ENCODE measurements at places on chromosomes 1 and 21. TPM values are rescaled to one million over a fixed set of nuclear protein-coding genes. Genes with fewer than 3 reads are reported as not detected.

DNA sequence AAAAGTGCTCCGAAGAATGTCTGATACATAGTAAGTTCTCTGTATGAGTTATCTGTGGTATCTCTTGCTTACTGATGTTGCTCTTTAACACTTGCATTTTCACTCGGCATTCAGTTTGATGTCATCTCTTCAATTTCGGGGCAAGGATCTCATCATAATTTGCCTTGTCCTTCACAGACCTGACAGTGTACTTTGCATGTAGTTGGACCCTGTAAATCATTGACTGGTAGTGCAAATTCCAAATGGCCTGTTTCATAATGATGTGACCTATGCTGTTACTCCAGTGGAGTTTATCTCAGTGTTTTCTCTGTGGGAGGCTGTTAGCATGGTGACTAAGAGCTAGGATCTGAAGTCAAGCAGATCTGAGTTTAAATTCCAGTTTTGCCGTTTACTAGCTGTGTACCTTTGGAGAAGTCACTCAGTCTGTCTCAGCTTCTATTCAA is 34.2 kb upstream of the ABCD3 start:
- DNase-seq: no peak

DNA sequence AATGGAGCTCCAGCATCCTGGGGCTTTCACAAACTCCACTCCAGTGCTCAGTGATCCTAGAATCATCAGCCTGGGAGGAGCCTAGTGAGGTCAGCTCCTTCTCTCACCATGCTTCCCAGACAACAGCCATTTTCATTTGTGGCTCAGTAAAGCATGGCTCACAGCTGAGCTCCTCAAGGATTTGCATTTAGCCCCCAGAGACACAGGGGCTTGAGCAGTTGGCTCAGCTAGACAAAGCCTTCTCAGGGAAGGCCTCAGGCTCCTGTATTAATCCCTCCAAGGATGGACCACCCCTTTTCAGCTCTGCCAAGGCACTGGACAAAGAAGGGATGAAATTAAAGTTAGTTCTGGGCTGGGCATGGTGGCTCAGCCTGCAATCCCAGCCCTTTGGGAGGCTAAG is 39.5 kb downstream of the ERI3 start:
- DNase-seq: no peak

OR2L2 gene
- not detected for total RNA-seq

- DNase-seq: no peak
These were observed 93.1 kb downstream of the OSBPL9 start for GRCh38 chr1:51709951-51710350.

DNA sequence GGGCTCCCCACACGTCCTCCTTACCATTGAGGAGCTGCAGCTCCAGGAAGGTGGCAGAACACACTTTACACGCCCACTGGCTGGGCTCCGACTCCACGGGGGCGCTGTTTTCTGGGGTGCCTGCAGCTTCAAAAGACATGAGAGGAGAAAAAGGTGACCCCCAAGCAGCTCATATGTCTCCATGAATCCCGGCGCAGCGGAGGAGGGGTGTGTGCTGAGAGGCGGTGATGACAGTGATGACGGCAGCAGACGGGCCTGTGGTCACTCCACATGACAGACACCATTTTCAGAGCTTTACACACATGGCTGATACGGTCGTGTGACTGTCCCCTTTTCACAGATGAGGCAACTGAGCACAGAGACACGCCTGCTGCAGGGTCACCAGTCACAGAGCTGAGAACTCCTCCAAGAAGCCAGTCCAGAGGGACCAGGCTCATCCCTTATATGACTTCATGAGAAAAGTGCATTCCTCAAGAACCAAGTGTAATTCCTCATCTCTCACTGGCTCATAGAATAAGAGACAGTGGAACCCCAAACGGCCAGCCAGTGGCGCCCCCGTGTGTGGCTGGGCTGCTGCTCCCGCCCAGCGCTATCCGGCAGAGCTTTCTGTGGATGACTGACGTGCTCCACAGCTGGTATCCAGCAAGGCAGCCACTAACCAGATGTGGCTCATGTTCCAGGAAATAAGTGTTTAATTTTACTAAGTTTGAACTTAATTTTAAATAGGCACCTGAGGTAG is 31.9 kb downstream of the PRDM15 start:
- no peak for DNase-seq

- no peak for DNase-seq
These were observed 58.4 kb downstream of the OSBPL9 start for GRCh38 chr1:51675177-51675780.

DNA sequence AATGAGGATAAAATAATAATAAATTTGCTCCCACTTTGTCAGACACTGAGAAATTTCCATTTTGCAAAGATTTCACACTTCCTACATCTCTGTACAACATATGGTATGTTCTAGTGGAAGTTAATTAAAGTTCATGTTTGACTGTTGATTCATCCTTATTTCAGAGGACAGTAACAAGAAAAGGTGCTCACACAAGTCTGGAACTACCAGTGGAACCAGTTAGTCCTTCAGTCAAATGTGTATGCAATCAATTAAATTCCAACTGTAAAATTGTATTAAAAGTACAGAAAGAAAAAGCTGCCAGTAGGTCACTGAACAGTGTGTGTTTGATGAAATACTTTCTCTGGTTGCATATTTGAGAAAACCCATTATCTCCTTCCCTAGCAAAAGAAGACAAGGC is 496.0 kb upstream of the PKN2 start:
- no peak for DNase-seq

GRCh38 chr1:235416662-235417049 is 49.4 kb downstream of the TBCE start:
- no peak for DNase-seq

RIIAD1 gene
- total RNA-seq: 8.3 TPM

- DNase-seq: no peak
These were observed 189.7 kb downstream of the SEC16B start for GRCh38 chr1:177780096-177780700.

CELA2B gene
- total RNA-seq: not detected

DNA sequence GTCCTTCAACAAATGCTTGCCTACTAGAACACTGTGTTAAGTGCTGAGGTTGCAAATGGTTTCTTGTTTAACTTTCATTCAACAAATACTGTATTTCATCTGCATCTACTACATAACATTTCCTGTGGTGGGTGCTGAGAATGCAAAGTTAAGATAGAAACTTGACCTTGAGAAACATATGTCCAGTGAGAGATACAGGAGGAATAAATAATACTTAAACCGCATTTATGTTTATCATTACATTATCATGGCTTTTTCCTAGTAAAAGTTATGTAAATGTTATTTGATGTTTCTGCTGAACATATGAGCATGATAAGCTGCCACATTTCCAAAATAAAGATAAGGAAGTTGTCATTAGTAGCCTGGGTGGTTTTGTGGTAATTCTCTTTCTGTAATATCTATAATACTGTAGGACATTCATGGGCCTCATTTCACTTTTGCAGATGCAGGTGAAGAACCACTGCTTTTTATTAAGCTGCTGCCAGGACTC is 590.4 kb downstream of the PLPP3 start:
- DNase-seq: no peak

GRCh38 chr1:26856604-26857469 is 6.1 kb upstream of the SFN start:
- no peak for DNase-seq

DNA sequence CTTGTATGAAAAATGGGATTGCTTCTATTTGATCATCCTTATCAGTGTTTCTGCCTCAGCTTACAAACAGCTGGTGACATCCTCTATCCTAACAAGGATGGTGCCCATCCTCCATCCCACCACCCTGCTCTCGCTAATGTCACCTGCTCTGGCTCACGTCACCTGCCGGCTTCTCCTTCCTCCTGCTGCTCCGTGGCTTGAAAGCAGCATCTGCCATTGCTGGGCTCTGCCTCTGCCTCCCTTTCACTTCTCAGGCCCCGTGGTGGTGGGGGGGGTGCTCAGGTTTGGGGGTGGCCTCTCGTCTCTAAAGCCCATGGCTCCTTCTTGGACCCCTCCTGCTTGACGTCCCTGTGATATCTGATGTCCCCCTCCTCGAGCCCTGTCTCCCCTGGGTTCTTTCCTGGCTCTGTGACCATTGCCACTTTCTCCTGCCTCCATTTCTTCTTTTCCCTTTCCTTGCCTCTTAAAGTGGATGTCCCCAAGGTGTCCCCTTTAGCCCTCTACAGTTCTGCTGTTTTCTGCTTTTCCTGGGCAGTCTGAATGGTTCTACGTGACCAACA is 135.5 kb upstream of the ERRFI1 start:
- DNase-seq: no peak

GRCh38 chr1:41513383-41513735 is 28.9 kb upstream of the EDN2 start:
- peak; percentile 26 for DNase-seq

DNA sequence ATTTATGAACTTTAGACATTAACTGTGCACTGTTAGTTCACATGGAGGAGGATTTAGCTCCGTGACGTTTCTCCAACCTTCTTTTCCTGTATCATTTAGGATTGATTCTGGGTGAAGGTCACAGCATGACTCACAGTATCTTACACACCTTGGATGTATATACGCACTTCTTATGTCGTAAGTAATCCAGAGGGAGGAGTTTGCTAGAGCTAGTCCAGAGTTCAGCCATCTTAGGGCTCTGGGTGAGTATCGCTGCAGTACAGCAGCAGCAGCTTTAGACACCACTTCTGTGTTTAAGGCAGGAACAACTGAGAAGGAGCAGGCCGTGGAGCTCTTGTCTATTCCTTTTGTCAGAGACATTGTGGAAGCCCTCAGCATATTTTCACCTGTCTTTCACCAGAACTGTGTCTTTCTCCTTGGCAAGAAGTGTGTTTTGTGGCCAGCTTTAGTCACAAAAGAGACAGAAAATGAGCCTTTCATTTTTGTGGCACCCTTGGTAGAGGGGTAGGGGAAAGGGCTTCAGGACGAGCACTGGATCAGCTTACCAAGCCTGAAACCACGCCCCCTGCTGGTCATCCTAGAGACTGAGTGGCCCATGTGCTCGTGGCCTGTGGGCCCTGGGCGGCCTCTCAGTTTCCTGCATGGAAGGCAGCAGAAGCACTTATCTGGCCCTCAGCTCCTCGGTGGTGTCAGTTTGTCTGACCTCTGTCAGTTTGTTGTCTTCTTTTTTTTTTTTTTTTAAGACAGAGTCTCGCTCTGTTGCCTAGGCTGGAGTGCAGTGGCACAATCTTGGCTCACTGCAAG is 64.0 kb downstream of the ADARB1 start:
- DNase-seq: peak; percentile 82
